ENCODE measurements at places on chromosomes 5 and 9.

- DNase-seq: no peak
Observed at GRCh38 chr5:15823398-15823797, 323.4 kb downstream of the FBXL7 start.

DNA sequence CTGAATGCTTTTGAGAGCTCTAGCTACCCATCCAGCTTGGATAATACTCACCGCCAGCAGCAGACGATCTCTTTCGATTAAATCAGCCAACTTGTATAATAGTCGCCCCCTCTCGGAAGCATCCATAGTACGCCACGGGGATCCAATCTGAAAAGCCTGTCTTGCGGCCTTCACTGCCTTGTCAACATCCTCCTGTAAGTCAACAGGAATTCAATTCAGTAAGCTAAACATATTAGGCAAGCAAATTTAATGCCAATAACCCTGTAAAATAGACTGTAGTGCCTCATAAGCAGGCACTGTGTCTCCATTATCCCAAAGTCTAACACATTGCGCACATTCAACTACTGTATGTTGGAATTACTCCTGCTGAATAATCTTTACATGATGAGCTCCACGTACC, 22.0 kb downstream of the ALDH1A1 start:
- DNase-seq: no peak

- DNase-seq: no peak
Observed at GRCh38 chr5:518721-519120, 5.5 kb downstream of the SLC9A3 start.

- no peak for DNase-seq
Observed at GRCh38 chr5:136308212-136308795, 57.0 kb downstream of the TRPC7 start.

GRCh38 chr5:10173716-10174115, 76.0 kb downstream of the ATPSCKMT start:
- DNase-seq: no peak

GRCh38 chr5:175896301-175897040, 25.1 kb downstream of the CPLX2 start:
- no peak for DNase-seq

- no peak for DNase-seq
Observed at GRCh38 chr9:133759146-133759900, 21.2 kb upstream of the SARDH start.

DNA sequence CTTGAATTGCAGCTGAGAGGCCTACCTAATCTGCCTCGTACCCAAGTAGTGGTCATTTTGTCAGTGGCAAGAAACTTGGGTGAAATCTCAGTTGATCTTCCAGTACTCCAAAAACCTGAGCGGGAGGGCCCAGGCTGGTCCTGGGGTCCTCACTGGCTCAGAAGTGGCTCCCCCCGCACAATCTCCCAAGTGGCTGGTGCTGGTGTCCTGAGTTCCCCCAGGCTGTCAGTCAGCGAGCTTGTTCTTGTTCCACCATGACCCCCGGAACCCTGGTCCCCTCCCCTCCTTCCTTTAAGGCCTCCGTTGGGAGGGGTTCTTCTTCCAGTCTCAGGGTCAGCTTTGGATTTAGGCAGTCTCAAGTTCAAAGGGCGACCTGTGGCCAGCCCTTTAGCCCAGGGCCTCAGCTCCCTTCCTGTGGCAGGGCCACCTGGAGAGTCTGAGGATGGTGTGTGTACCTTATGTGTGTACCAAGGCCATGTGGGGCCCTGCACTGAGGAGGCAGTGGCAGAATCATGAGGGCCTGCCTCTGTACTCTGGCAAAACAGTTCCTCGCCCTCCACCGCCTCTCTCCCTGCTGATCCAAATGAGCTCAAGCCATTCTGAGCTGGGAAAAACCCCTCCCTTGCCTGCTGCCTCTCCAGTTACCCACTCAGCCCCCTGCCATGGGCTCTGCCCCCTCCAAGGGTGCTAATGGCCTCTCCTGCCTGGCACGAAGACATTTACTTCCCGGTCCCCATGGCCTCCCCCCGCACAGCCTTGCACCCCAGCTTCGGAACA, 4.5 kb upstream of the DBN1 start:
- no peak for DNase-seq

GRCh38 chr5:172418862-172419814, 35.2 kb downstream of the SH3PXD2B start:
- DNase-seq: no peak

- DNase-seq: no peak
Observed at GRCh38 chr9:125172031-125172755, 17.4 kb downstream of the PPP6C start.

- no peak for DNase-seq
Observed at GRCh38 chr5:10478436-10478835, 36.8 kb downstream of the ROPN1L start.

GRCh38 chr9:18393340-18394130, 80.4 kb upstream of the ADAMTSL1 start:
- no peak for DNase-seq

DNA sequence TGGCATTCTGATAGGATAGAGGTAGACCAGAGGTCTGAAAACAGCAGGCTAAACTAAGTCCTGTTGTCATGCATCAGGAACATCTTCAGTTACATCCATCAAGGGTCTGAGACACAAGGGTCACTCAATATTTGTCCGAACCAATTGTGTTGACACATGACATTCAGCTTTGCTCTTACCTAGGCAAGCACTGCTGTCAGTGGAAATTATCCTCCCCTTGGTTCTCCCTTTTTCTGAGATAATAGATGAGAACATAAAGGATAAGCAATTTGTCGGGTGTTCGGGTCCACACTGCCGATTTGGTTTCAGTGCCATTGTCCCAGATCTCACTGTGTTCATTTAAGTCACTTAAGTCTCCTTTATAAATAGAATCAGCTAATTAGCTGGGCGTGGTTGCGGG, 148.3 kb upstream of the MSX2 start:
- no peak for DNase-seq

GRCh38 chr9:3963643-3964369, 336.1 kb downstream of the GLIS3 start:
- DNase-seq: no peak

DNA sequence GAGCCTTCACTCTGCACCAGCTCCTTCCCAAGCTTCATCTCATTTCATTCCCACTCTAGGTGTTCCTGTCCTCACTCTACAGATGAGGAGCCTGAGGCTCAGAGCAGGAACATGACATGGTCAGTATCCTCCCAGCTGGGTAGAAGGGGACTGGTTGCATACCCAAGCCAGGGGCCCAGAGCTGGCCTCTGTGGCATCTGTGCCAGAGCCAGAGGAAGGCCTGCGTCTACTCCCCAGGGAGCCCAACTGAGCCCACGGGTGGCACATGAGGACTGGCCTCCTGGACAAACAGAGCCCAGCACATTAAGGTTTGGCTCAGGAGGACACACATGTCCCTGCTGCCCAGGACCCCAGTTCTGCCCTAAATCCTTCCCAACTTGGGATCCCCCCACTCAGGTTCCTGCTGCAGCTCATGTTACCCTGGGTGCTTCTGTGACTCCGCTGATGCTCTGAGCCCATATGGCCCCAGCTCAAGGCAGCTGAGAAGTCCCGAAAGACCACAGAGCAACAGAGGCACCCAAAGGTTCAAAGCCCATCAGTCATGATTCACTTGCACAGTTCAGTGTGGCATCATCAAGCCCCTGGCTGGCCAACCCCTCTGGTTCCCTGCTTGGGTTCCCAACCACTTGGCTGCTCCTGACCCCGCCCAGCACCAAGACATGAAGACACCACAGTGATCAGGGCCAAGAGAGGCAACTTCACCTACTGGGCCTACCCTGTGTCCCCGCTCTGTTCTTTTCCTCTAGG, 8.5 kb upstream of the NEURL1B start:
- DNase-seq: no peak

GRCh38 chr9:125600194-125600593, 106.8 kb downstream of the MAPKAP1 start:
- no peak for DNase-seq

DNA sequence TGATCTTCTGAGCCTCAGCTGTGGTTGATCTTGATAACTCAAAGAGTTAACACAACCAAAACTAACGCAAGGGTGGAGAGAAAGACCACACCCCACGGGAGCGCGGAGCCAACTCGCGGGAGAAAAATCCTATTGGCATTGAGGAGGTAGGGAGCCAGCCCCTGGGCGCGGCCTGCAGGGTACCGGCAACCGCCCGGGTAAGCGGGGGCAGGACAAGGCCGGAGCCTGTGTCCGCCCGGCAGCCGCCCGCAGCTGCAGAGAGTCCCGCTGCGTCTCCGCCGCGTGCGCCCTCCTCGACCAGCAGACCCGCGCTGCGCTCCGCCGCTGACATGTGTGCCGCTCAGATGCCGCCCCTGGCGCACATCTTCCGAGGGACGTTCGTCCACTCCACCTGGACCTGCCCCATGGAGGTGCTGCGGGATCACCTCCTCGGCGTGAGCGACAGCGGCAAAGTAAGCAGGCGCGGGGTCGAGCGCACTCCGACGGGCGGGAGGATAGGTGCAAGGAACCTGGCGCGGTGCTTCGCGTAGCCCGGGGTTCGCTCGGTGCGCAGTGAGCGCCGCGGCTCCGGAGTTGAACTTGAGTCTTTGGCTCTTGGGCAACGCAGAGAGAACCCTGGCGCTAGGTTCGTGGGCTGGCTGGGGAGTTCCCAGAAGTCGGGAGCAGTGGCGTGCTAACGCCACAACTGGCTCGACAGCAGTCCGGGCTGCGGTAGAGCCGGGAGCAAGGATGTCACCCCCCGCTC, at the start of gene GDA:
GDA (plus strand) TSS at position 210 of the 745 bp plus-strand sequence; CDS start at position 330, 120 bp downstream.
- no peak for DNase-seq

- no peak for DNase-seq
Observed at GRCh38 chr5:157326440-157327005, 60.6 kb downstream of the CYFIP2 start.

GRCh38 chr9:124216474-124217176, 41.1 kb upstream of the NEK6 start:
- peak; percentile 11 for DNase-seq

- no peak for DNase-seq
Observed at GRCh38 chr9:571066-571465, 270.4 kb upstream of the DMRT1 start.

GRCh38 chr5:31771500-31771899, 132.6 kb downstream of the PDZD2 start:
- DNase-seq: no peak

GRCh38 chr9:132648283-132648682, 21.5 kb downstream of the DDX31 start:
- DNase-seq: no peak

GRCh38 chr9:38031594-38031993, 37.4 kb downstream of the SHB start:
- DNase-seq: no peak

- no peak for DNase-seq
Observed at GRCh38 chr9:1505489-1505888, 455.3 kb downstream of the DMRT2 start.

- no peak for DNase-seq
Observed at GRCh38 chr5:58077416-58077815, 382.5 kb downstream of the PLK2 start.

DNA sequence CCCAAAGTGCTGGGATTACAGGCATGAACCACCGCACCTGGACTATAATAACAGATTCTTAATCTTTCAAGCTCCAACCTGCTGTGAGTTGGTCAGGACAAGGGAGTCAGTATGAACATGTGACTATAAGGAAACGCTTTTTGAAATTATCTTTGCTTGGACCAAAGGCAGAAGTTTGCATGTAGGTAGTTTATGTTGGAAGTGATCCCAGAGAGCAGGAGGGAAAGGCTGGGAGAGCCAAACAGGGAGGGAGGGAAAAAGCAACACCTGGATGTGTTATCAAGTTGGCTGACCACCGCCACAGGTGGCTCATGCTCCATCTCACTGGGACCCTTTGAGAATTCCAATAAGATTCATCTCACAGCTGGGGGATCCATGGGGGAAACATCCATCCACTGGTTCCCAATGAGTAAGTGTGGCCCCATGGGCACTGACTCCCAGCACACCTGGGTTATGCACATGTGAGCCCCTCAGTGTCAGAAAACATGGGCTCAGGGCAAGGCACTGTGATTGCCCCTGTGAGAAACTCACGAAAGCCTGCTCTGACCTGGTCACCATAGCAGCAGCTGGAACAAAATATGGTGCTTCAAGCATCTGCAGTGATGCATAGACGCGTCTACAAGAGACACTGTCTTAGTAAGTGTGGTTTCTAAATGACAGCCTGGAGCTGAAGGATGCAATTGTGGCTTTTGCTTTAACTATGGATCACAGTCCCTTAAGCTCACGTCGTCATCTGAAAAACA, 62.1 kb downstream of the ARSB start:
- DNase-seq: no peak

Measured in stimulated activated CD8-positive, alpha-beta memory T cell treated with anti-CD3 and anti-CD28 coated beads, Interleukin-15, amount 100 ng/mL, for 1 hour (primary cell).